ENCODE measurements at places on chromosomes 4 and X. TPM values are rescaled to one million over a fixed set of nuclear protein-coding genes. Genes with fewer than 3 reads are reported as not detected.

The GIMD1 gene
- total RNA-seq = not detected

The DAPP1 gene
- not detected for total RNA-seq

The SLIT2 gene
- total RNA-seq = 0.07 TPM

The PHKA2 gene
- 10.7 TPM for total RNA-seq

The BEX2 gene
- 12.9 TPM for total RNA-seq

The SPOCK3 gene
- not detected for total RNA-seq

The PPP2R2C gene
- 35.6 TPM for total RNA-seq

The DGKK gene
- not detected for total RNA-seq

The EREG gene
- total RNA-seq = 53.5 TPM

The MED14 gene
- 22.6 TPM for total RNA-seq

The LRCH2 gene
- total RNA-seq = 0.02 TPM

The PRSS12 gene
- total RNA-seq = 0.25 TPM

The ARHGEF38 gene
- total RNA-seq = not detected
